ENCODE measurements at places on chromosomes 7 and 10. TPM values are rescaled to one million over a fixed set of nuclear protein-coding genes. Genes with fewer than 3 reads are reported as not detected.

Gene HOXA7
- total RNA-seq, result not detected

Gene TUBAL3
- total RNA-seq, result 0.39 TPM

Gene SLC18A3
- total RNA-seq, result not detected

Gene GPR37
- total RNA-seq, result 89.8 TPM

Data from dorsolateral prefrontal cortex (tissue), 122 donors.